ENCODE measurements at places on chromosomes 5 and 9.
A peak's percentile ranks its signal among the peaks of the same experiment; 100 is the strongest.

DNA sequence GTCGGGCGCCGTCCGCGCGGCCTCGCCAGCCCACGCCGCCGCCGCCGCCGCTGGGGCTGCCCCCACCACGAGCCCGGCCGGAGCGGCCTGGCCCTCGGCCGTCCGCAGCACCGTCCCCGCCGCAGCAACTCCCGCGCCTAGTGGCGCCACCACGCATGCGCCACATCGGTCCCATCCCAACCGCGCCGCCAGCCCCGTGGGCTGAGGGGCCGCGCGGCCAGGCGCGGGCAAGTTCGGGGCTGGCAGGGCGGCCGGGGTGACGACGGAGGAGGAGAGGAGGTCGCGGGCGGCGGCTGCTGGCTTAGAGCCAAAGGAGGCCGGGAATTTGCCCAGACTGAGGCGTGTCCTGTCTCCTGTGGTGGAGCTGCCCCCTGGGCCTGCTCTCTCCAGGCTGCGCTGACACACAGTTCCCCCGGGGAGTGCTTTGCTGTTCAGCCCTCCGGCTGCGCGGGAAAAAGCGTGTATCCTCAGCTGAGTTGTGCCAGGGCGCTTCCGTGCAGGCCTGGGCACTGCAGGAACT lies at the start of gene TUSC1:
Gene TUSC1 (minus strand): TSS at position 298 of the 520 bp plus-strand sequence. CDS start 132 bp downstream, at position 166.
- peak; percentile 26 for DNase-seq

GRCh38 chr9:130537346-130538050 lies 41.9 kb upstream of the FUBP3 start:
- DNase-seq = no peak

- peak; percentile 94 for DNase-seq
Observed at GRCh38 chr9:129334105-129334935, 156.3 kb upstream of the IER5L start.

- DNase-seq = no peak
Observed at GRCh38 chr9:87498046-87498810, 561 bp downstream of the DAPK1 start.

- no peak for DNase-seq
Observed at GRCh38 chr5:141677415-141677814, 4.6 kb downstream of the ARAP3 start.

GRCh38 chr5:97026721-97027120 lies 90.8 kb downstream of the LNPEP start:
- DNase-seq = no peak
